Activated CD8-positive, alpha-beta T cell treated with anti-CD3 and anti-CD28 coated beads for 36 hours (primary cell): ENCODE measurements at places on chromosomes 7 and 10.

DNA sequence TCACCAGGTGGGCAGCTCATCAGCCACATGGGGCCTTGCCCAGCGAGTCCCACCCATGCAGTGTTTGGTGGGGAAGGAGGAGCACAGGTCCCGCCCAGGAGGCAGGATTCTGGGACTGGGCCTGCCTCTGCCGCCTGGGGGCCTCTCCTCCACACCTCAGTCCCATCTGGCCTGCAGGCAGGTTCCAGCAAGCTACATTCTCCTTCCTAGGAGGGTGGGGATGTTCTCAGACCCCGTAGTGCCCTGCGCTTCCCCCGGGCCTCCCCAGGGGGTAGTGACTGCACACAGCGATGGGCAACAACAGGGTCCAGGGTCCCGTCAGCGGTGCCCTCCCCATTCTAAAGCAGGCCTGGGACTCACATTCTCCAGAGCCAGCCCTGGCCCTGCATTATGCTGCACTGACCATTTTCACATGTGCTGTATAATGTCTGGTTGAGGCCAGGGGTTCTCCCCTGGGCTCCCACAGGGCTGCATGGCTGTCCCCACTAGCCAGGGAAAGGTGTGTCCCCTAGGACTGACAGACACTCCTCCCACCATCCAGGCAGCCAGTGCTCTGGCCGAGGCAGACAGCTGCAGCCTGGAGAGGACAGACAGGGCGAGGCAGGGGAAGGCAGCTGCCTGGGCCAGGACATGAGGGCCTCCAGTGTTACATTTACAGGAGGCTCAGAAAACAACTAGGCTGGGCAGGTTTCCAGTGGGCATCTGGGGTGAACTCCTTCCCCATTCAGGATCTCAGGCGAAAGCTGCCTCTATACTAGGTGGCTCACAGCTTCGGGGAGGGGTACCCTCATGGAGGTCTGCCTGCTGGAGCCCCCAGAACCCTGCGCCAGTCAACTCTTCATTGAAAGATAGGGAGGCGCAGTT, 9.3 kb downstream of the RASGEF1A start:
- DNase-seq, result no peak

DNA sequence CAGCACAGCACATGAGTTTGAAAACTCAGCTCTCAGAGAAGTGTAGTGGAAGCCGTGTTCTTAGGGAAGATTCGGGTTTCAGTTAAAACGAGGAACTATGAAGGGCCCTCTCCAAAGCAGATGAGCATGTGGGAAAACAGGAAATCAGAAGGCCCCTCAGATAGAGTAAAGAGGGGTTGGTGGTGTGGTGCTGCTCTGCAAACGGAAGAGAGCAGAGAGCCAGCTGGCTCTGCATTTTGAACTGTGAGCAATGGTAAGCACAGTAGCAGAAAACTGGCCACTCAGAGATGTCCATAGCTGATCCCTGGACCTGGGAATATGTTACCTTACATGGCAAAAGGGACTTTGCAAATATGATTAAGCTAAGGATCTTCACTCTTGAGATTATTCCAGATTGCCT, 27.9 kb upstream of the CUL1 start:
- no peak for DNase-seq

DNA sequence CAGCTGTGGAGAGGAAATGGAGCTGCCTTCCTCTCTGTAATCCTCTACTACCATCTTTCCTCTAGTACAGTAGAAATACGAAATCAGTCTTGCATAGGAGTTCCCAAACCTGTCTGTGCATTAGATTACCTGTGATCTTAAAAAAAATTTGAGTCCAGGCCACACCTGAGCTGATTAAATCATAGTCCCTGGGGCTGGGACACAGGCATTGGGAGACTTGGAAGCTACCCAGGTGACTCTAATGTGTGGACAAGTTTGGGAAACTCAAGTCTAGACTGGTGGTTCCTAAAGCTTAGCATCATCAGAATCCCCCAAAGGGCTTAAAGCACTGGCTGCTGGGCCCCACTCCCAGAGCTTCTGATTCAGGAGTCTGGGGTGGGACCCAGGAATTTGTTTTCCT, 152.7 kb upstream of the GLI3 start:
- DNase-seq, result no peak

DNA sequence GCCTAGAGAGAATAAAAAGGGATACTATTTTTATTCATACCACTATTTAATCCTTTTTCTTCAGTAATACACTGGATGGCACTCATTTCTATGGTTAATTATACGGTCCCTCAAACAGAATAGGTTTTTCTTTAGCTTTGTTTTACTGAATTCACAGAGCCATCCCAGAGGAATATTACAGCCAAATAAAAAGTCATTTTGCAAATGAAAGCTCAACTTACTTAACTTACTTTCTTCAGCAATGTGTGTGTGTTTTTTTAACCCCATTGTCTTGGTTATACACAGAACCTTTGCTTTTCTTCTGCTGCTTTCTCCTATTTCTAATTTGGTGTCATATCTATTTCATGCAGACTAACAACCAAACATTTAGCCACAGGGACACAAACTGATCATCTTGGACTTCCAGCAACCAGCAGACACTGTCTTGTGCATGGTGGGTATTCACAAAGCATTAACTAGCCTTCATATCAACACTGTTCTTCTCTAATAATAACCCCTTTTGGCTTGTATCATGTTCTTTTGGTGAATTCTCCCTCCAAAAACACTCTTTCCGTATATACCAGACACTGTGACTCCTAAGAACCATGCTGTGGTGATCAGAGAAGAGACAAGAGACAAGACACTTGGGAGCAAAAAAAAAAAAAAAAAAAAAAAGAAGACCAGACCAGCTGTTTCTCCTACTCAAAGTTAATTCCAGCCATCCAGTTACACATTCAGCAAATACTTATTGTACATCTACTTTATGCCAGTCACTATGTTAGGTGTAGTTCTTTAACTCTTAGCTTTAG, 40.4 kb downstream of the PIP4K2A start:
- DNase-seq, result no peak

GRCh38 chr7:29561271-29561670, 2.4 kb upstream of the PRR15 start:
- DNase-seq, result no peak

DNA sequence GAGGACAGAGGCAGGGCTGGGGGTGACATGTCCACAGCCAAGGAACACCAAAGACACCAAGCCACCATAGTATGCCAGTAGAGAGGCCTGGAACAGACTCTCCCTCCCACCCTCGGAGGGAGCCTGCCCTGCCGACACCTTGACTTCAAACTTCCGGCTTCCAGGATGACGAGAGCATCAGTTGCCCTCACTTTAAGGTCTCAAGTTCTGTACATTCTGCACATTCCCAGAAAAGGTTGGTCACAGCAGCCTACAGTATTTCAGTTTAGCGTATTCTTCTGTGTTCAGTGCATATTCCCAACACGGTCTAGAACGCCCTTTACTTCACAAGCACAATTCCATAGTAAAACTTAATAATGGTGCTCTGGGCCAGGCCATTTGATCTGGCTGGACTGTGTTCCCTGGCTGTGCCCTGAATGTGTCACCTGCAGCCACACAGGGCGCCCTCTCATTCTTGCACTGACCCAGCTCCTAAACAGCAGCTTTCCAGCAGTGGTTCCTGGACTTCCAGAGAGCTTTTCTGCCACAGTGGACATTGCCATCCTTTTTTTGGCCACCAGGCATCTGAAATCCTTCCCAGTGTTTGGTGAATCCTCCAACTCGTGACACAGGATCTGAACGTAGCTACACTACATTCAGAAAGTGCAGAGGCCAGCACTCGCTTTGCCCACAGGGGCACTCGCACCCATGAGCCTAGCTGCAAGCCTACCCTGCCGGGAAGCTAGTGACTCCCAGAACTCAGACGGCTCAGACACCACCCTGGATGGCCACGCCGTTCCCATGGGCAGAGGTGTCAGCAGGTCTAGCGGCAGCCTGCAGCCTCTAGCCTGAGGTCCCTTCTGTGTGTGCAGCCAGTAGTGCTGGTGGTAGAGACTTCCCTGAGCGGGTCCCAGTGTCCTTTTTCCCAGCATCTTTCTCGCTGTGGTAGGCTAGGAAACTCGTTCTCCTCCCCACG, 36.4 kb upstream of the INSIG1 start:
- DNase-seq, result no peak

- no peak for DNase-seq
Measured at GRCh38 chr7:39133088-39133487, 155.4 kb downstream of the POU6F2 start.

DNA sequence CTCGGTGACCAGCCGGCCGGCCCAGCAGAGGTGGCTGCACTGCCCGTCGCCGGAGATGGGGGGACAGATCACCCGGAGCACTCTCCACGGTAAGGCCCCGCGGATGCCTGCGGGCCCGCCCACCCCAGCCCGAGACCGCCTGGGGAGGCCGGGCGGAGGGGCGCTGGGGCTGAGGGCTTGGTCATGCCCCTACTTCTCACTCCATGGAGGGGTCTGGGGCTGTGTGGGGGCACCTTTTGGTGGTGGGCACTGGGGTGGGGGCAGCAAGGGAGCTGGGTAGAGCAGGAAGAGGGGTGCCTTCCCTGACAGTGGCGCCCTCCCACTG, 61.8 kb downstream of the NEURL1 start:
- no peak for DNase-seq

DNA sequence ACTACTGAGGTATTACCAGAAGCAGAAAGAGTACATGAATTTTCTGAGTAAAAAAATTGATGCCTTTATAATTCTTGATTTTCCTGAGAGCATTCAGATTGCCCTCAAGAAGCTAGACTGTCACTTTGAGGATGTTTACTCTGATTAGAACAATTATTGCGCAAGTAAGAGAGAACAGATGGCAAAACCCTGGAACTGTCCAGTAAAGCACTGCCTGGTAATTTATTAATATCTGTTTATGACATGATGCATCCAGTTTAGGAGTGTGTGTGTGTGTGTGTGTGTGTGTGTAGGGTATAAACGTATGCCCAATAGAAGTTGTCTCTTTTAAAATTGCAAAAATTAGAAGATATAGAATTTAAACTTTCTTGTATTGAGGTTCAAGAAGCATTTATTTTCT, 379.7 kb downstream of the PHTF2 start:
- no peak for DNase-seq

- DNase-seq, result no peak
Measured at GRCh38 chr7:128162666-128163065, 78.4 kb upstream of the LEP start.

DNA sequence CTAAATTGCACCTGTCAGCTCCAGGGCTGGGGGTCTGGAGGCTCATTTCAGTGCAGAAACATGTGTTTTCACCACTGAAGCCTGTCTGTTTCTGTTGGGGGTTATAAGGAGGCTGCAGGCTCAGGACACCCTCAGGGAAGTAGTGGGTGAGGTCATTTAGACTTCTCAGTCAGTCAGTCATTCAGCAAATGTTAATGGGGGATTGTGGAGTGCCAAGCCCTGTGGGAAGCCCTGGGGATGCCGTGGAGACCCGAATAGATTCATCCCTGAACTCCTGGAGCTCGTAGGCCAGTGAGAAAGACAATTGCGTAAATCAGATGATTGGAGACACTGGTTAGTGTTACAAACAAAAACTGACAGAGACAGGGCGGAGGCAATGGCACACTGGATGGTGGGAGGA, 19.2 kb downstream of the LHPP start:
- DNase-seq, result no peak

- no peak for DNase-seq
Measured at GRCh38 chr10:22321924-22322640, 1.2 kb downstream of the BMI1 start.

DNA sequence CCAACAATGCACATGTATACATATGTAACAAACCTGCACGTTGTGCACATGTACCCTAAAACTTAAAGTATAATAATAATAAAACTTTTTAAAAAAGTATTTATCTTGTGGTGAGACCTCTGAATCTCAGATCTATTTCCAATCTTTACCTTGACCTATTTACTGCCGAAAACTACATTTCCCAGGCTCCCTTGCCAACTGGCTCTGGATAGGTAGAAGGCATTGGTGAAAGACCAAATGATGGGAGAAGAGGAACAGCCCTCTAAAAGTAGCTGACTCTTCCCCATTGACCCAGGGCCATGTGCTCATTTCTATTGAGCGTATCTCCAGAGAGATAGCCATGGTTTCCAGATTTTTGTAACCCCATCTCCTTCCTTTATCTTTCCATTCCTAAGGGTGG, 247.4 kb downstream of the GPAM start:
- DNase-seq, result no peak

GRCh38 chr10:68981074-68981473, 7.5 kb upstream of the KIFBP start:
- no peak for DNase-seq

GRCh38 chr10:97648562-97649404, 8.3 kb downstream of the PI4K2A start:
- DNase-seq, result peak; percentile 60

DNA sequence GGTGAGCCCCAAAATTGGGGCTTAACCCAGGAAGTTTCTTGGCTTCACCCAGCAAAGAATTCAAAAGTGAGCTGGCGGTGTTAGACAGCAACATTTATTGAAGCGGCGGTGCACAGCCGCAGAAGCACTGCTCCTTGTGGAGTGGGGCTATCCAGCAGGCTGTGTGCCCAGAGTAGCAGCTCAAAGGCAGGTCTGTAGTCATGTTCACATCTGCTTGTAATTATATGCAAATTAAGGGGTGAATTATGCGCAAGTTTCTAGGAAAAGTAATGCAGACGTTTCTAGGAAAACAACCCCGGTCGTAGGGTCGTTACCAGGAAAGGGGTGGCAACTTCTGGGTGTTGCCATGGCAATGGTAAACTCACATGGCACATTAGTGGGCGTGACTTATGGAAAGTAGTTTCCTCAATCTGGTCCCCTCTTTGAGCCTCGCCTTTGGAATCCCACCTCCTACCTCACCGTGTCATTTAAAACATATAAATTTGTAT, 13.7 kb upstream of the KBTBD2 start:
- DNase-seq, result peak; percentile 91

- no peak for DNase-seq
Measured at GRCh38 chr10:77291596-77292505, 345.8 kb downstream of the KCNMA1 start.

- DNase-seq, result no peak
Measured at GRCh38 chr7:147535701-147536111, 1054.9 kb upstream of the C7orf33 start.

- DNase-seq, result no peak
Measured at GRCh38 chr7:43664681-43665080, 64.6 kb downstream of the COA1 start.

GRCh38 chr7:30970594-30971094, 6.9 kb downstream of the GHRHR start:
- no peak for DNase-seq
